ENCODE measurements at places on chromosomes 1 and 21.

- no peak for DNase-seq
These were observed 1.3 kb upstream of the RD3 start for GRCh38 chr1:211493133-211493871.

- peak; percentile 81 for DNase-seq
These were observed 35.5 kb downstream of the COLGALT2 start for GRCh38 chr1:184002071-184002470.

DNA sequence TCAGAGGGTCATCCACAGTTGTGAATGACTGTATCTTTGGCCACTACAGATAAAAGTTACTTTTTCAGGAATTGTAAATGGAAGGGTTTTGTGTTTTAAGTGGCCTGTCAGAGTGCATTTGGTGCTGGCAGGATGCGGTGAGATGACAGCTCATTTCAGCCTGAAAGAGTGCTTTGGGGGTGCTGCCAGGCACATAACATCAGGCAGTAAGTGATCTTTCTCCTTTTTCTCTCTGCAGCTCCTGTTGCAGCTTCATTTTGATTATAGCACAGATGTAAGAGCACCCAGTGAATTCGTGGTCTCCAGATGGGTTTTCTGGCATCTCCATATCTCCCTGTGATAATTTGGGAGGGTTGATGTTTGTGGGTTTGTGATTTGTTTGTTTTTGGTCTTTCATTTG, 14.8 kb upstream of the FAM163A start:
- DNase-seq: no peak

DNA sequence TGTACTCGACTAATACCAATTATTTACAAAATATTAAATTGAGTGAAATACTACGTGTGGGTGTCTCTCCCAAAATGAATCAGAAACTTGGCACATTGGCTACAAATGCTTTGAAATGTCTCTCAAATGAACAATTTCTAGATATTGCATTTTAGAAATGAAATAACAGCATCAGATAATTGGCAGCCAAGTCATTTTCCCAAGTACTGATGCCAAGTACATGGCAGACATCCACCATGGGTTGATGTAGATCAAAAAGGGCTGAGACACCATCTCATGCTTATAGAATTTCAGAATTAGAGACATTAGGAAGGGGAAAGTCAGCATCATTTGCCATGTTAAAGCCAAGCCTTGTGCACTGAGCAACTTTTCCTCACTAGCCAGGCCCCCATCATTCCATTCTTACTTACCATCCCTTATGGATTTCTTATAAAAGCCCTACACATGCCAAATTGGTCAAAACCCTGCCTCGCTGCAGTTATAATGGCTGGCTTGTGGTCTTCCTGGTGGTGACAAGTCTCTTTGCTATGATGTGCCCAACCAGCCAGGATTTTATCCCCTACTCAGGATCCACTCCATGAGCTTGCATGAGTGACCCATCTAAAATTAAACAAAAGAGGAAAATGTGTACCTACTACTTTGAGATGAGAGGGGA, 73.1 kb downstream of the GREM2 start:
- DNase-seq: no peak

- no peak for DNase-seq
These were observed 16.8 kb upstream of the STMN1 start for GRCh38 chr1:25922971-25923552.

GRCh38 chr1:59218521-59219236, 78.2 kb upstream of the FGGY start:
- no peak for DNase-seq

- DNase-seq: no peak
These were observed 59.6 kb downstream of the HSF2BP start for GRCh38 chr21:43599728-43600127.

- no peak for DNase-seq
These were observed 2.7 kb upstream of the CLDN19 start for GRCh38 chr1:42742617-42743316.

DNA sequence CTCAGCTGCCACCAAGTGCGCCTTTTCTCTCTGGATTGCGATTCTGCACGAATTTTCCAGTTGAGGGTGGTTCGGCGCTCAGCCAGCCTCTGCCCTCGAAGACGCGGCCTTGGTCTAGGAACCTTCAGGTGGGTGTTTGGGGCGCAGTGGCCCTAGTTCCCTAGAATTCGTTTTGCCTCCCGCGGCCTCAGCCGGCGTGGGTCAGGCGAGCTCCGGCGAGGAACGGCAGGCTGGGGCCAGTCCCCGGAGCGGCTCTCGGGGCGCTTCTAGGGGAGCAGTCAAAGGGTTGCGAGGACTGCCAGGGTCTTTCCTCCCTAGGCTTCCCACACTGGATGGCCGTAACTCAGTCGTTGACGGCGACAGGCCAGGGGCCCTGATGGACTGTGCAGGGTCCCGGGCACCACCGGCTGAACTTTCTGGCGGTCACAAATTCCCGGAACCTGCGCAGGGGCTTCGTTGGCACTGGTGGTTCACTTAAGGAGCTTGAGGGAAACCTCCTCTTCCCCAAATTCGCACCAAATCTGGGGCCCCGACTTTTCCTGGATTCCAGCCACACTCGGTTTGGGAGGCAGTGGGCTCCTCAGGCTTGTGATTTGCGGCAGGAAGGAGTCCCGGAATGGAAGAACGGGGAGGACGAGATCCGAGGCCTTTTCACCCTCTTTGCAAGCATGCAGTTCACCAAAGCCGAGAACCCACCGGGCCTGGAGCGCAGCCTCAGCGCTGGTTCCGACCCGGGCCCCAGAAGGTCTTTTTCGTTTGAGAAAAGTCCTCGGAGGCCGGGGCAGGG, 1.2 kb downstream of the DMBX1 start:
- no peak for DNase-seq

DNA sequence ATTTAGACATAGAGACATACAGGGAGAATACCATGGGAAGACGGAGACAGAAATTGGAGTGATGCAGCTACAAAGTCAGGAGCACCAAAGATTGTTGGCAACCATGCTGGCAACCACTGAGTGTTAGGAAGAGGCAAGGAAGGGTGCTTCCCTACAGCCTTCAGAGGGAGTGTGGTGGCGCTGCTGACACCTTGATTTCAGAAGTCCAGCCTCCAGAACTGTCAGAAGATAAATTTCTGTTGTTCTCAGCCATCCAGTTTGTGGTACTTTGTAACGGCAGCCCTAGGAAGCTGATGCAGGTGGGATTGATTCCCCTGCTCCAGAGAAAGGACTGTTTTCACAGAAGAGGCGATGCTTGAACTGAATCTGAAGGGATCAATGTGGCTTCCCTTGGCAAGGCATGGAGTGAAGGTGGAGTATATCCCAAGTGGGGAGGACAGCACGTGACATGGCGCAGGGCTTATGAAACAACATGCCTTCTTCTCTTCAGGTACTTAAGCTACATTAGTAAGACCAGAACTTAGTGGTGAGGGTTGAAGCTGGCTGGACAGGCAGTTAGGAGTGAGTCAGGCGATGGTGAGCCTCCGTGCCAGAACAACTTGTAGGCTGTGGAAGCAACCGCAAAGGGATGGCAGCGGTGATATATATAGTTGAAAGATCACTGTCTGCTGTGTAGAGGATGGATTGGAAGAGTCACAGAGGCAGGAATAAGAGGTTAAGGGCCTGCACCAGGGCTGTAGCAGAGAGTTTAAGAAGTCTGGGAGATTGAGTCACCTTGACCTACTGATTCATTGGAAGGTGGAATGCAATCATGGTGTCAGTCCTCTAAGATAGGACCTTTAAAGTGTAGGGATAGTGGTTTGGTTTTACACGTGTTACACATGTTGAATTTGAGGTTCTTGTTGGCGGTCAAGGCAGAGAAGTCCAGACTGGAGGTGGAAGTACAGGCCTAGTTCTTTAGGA, 2.1 kb downstream of the LEPR start:
- no peak for DNase-seq

GRCh38 chr1:193270996-193271395, 84.6 kb upstream of the B3GALT2 start:
- DNase-seq: no peak

GRCh38 chr1:215749414-215749813, 182.3 kb downstream of the KCTD3 start:
- peak; percentile 12 for DNase-seq

DNA sequence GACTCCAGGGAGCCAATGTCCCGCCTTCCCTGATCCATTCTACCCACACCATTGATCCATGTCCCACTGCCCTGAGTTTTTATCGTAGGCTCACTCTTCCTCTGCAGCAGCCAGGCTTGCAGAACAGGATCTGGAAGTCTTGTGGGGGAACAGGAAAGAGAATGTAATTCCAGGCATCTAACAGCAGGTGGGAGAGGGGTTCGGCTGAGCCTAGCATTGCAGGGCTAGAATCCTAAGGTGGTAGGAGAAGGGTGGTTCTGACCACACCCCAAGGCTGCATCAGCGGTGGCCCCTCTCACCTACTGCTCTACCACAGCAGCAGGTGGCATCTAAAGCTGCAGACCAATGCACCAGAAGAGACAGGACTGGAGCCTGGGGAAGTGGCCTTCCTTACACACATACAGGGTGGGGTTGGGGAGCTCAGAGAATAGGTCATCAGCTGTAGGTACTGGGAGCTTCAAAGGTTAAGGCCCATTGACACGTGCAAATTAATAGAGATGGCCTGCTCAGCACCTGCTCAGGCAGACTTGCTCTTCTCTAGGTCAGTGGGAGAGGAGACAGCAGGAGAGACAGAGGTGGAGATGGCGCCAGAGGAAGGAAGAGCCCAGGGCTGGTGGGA, 20.5 kb downstream of the KNCN start:
- no peak for DNase-seq

GRCh38 chr1:209993061-209993830, 55.2 kb downstream of the SYT14 start:
- peak; percentile 5 for DNase-seq

GRCh38 chr1:233144434-233144833, 151.1 kb downstream of the PCNX2 start:
- DNase-seq: no peak

- DNase-seq: no peak
These were observed 67.2 kb downstream of the SLC35A3 start for GRCh38 chr1:100036718-100037655.

- DNase-seq: peak; percentile 77
These were observed 336.0 kb upstream of the NR5A2 start for GRCh38 chr1:199691540-199691939.

DNA sequence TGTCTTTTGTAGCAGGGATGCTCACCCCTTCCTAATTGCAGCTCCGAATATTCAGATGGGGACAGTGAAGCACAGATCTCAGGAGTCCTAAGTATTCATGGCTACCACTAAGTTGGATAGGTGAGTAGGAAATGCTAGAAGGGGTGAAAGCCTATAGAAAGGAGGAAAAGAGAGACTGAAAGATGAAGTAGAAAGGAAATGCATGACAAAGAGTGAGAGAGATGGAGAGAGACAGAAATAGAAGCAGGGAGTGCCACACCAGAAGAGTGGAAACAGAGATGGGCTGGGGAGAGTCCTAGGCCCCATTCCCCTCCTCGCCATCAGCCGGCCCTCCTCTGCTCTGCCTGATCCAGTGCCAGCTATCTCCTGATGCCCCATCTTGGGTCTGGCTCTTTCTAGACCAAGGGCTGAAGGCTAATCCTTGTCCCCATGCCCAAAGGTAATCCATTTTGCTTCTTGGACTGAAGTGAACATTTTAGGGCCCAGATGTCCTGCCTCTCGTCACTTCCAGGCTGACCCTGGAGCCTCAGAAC, 2.0 kb downstream of the PEA15 start:
- no peak for DNase-seq

- no peak for DNase-seq
These were observed 1.7 kb downstream of the PLEKHG5 start for GRCh38 chr1:6489799-6490180.

DNA sequence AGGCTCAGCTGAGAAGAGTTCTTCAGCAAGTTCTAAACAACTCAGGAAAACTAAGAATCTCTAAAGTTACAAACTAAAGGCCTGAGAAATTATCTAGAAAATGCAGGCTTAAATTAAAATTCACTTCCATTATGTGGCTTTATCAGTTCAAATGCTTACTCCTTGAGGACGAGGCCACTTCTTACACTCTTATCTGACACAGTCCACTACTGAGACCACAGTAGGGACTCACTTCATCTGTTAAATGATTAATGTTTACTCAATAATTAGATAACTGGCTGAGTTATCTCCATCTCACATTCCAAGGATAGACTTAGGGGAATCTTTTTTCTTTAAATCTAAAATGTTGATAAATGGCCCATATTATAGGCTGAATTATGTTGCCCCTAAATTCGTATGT, 1.6 kb downstream of the C1orf141 start:
- DNase-seq: no peak

DNA sequence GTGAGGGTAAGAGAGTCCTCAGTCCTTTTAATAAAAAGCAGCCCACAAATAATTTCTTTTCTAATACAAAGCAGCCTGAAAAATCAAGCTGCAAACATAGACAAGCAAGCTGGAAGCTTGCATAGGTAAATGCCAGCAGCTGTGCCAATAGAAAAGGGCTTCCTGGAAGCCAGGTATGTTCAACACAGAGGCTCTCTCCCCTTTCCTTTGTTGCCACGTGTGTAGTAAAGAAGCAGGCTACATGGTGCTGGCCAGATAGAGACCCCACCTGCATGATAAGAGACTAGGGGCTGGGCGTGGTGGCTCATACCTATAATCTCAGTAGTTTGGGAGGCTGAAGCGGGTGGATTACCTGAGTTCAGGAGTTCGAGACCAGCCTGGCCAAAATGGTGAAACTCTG, 50.1 kb upstream of the ERRFI1 start:
- no peak for DNase-seq

GRCh38 chr1:222829868-222830267, 15.0 kb downstream of the DISP1 start:
- no peak for DNase-seq

DNA sequence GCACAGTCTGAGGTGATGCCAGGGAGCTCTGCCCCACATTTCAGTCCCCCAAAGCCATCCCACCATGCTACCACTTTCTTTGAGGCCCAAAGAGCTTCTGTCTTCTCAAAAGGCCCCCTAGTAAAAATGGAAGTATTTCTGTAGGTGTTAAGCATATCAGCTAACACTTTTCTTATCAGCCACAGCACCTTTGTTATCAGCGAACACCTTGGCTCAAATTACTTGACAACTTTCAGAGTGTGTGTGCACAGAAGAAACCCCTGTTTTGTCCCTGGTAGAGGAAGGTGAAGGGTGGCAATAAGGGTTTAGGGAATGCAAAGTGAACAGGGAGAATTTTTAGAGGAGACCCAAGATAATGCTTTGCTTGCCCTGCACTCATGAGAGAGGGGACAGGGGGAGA, 54.8 kb upstream of the GJA8 start:
- no peak for DNase-seq

Data from kidney epithelial cell (primary cell).